CD4-positive, alpha-beta T cell (primary cell): ENCODE measurements at places on chromosomes 1 and 21. TPM values are rescaled to one million over a fixed set of nuclear protein-coding genes. Genes with fewer than 3 reads are reported as not detected.
A peak's percentile ranks its signal among the peaks of the same experiment; 100 is the strongest.

GRCh38 chr1:156461109-156461508, 39.5 kb downstream of the MEF2D start:
- H3K4me3 ChIP-seq = no peak overlapping the region
- no peak overlapping the region for H3K27ac ChIP-seq
- no peaks in the 10 kb centered on the region for H3K27me3 ChIP-seq
- peaks cover 23% of the 10 kb centered on the region for H3K36me3 ChIP-seq

DNA sequence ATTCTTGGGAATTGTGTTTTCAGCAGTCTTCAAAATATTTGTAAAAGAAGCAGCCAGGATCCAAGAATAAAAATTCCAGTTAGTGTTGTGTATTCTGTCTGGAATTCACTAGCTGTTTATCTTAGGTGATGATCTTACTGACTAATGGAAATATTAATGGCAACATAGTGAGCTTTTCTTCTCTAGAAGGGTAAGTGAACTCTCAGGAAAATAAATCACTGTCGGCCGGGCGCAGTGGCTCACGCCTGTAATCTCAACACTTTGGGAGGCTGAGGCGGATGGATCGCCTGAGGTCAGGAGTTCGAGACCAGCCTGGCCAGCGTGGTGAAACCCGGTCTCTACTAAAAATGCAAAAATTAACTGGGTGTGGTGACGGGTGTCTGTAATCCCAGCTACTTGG, 87.4 kb upstream of the KIF1B start:
- peaks cover 24% of the 10 kb centered on the region for H3K36me3 ChIP-seq
- no peaks in the 10 kb centered on the region for H3K27me3 ChIP-seq
- DNase-seq = no peak
- H3K4me3 ChIP-seq = no peak overlapping the region
- H3K27ac ChIP-seq = no peak overlapping the region

DNA sequence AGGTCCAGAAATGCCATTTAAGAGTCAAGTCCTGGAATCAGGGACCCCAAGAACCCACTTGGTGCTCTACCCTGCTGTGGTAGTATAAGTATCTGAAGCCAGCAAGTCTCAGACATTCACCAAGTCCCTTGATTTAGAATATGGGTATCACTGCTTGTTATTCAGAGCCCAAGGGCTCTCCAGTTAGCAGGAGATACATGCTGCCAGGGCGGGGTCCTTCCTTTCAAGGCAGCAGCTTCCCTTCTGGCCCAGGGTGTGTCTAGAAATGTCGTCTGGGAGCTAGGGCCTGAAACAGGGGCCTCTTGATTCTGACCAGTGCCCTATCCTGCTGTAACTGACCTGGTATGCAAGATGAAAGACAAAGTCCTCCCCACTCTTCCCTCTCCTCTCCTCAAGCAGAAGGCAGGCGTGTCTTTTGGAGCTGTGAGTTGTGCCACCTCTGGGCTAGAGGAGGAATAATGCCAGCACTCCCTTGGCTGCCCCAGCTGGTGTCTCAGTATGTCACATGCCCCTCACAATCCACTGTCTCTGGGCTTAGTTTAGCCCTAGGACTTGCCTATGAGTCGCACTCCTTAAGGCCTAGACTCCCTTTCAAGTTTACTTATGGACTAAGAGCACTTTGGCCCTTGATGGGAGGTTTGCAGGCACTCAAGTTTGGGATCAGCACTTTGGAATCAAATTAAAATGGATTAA, 200.2 kb downstream of the MRPL39 start:
- H3K36me3 ChIP-seq = no peaks in the 10 kb centered on the region
- H3K4me3 ChIP-seq = no peak overlapping the region

The CELA3B gene
- not detected for total RNA-seq

DNA sequence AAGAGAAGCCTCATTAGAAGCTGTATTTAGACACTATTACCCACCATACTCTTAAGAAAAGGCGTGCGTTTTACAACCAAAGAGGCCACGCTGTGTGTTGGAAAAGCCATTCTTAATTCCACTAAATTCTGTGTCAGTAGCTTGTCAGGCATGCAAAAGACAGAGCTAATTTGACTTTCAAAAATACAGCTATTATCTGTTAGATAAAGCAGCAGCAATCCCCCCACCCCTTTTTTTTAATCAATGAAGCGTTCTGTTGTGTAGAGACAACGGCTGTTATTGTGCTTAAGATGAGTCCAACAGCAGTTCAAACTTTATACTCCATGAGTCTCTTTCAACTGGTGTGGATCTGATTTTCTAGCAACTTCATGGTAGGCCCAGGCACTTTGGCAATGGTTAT, 43.5 kb downstream of the PLA2G4A start:
- DNase-seq = no peak
- H3K27ac ChIP-seq = no peak overlapping the region
- no peak overlapping the region for H3K4me3 ChIP-seq

DNA sequence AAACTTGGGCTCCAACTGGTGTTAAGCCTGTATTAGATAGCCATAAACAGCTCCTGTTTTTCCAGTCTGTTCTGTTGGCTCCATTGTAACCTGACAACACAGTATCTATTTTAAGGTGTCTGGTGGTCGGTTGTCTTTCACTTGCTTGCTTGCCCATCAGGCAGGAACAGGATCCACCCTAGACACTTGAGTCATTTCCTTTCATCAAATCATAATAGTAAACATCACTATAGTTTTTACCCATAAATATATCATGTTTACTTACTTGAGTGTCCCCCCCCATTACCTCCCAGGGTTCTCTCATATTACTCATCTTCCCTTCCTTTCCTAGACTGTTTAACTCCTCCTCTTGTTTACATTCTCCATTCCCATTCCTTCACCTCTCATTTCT, 2.9 kb downstream of the DDI2 start:
- no peaks in the 10 kb centered on the region for H3K27me3 ChIP-seq
- no peak for DNase-seq
- H3K27ac ChIP-seq = peak overlapping the region; percentile 32
- peaks cover 56% of the 10 kb centered on the region for H3K4me1 ChIP-seq
- H3K4me3 ChIP-seq = no peak overlapping the region
- H3K36me3 ChIP-seq = peaks cover 6% of the 10 kb centered on the region

DNA sequence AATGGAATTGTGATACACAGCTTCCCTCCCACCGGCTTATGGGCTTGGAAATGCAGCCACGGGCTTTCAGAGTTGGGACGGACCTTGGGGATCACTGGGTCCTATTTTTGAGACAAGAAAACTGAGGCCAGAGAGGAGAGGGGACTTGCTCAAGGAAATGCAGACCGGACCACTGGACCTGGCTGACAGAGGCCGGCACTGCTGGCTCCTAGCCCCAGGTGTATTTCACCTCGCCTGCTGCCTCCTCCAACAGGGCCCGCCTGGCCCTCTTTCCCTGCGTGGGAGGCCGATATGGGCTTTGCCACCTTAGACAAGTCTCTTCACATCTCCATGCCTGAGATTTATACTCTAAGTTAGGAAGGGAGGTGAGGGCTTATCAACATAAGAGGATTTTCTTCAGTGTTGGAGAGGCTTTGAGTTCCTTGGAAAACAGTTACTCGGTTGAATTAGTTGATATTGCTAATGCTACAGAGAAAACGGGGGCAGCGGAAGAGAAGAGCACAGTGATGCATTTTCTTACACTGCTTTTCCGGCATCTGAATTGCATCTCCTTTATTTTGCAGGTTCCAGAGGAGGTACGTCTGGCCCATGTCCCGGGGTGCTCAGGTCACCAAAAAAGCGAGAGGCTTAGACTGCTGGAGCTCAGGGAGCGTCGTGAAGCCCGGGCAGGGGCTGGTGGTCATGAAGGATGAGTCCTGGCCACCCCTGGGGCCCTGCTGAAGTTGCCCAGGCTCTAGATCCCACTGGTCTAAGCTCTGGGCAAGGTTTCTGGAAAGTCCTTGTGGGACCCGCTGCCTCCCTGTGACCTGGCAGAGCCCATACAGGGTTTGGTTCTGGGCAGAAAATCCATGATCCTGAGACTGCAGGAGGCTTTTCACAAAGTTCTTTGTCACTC, 44.7 kb downstream of the CAPN2 start:
- no peak for DNase-seq
- no peak overlapping the region for H3K4me3 ChIP-seq
- H3K4me1 ChIP-seq = no peaks in the 10 kb centered on the region
- H3K27me3 ChIP-seq = no peaks in the 10 kb centered on the region
- peaks cover 97% of the 10 kb centered on the region for H3K36me3 ChIP-seq

GRCh38 chr1:43152866-43153265, 19.2 kb downstream of the EBNA1BP2 start:
- DNase-seq = no peak
- peaks cover 2% of the 10 kb centered on the region for H3K4me1 ChIP-seq
- H3K36me3 ChIP-seq = no peaks in the 10 kb centered on the region
- H3K27me3 ChIP-seq = peaks cover 24% of the 10 kb centered on the region
- H3K4me3 ChIP-seq = no peak overlapping the region
- no peak overlapping the region for H3K27ac ChIP-seq

The RGS4 gene
- total RNA-seq = not detected

- no peaks in the 10 kb centered on the region for H3K4me1 ChIP-seq
- no peaks in the 10 kb centered on the region for H3K27me3 ChIP-seq
- no peak overlapping the region for H3K27ac ChIP-seq
- no peaks in the 10 kb centered on the region for H3K36me3 ChIP-seq
Observed at GRCh38 chr1:172616636-172617035, 42.3 kb upstream of the FASLG start.

DNA sequence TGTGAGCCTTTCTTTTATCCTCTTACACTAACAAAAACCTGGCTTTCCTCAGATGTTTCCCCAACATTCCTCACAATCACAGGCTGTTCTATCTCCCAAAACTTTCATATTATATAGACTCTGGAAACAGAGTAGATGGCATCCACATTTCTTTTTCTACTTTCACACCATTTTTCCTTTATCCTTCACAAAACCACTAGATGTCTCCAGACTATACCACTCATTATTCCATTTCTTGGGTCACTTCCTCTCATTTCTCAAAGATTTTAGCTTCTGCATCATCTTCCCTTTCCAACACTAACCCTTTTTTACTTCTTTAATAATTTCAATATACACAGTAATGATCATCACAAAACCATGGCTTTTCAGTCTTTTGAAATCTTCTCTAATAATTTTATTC, 286.0 kb upstream of the DEPDC1 start:
- no peak overlapping the region for H3K4me3 ChIP-seq
- no peaks in the 10 kb centered on the region for H3K27me3 ChIP-seq
- H3K27ac ChIP-seq = no peak overlapping the region
- no peak for DNase-seq

DNA sequence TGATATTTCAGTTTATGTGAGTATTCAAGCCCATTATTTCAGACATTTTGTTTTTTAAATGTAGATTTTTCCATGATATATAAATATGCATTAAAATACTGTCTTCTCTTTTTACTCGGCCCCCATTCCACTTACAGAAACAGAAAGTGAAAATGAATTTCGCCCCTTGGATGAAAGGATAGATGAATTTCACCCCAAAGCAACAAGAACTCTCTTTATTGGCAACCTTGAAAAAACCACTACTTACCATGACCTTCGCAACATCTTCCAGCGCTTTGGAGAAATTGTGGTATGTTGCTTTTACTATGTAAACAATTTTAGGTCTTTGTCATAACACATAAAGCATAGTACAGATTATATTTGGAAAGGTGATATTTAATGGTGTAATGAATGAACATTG, 59.9 kb downstream of the ZBTB17 start:
- peaks cover 17% of the 10 kb centered on the region for H3K4me1 ChIP-seq
- no peak overlapping the region for H3K27ac ChIP-seq
- no peaks in the 10 kb centered on the region for H3K27me3 ChIP-seq
- no peak for DNase-seq
- peaks cover 49% of the 10 kb centered on the region for H3K36me3 ChIP-seq
- peak overlapping the region; percentile 20 for H3K4me3 ChIP-seq

GRCh38 chr1:113191579-113192076, 118.6 kb downstream of the LRIG2 start:
- H3K36me3 ChIP-seq = no peaks in the 10 kb centered on the region
- no peaks in the 10 kb centered on the region for H3K4me1 ChIP-seq
- no peak overlapping the region for H3K27ac ChIP-seq
- H3K4me3 ChIP-seq = no peak overlapping the region
- DNase-seq = no peak
- H3K27me3 ChIP-seq = peaks cover 2% of the 10 kb centered on the region

- H3K4me3 ChIP-seq = no peak overlapping the region
- H3K4me1 ChIP-seq = no peaks in the 10 kb centered on the region
- no peak for DNase-seq
- H3K27ac ChIP-seq = no peak overlapping the region
Observed at GRCh38 chr1:88117597-88117996, 566.5 kb upstream of the PKN2 start.
